ENCODE measurements at places on chromosomes 12 and 14.

DNA sequence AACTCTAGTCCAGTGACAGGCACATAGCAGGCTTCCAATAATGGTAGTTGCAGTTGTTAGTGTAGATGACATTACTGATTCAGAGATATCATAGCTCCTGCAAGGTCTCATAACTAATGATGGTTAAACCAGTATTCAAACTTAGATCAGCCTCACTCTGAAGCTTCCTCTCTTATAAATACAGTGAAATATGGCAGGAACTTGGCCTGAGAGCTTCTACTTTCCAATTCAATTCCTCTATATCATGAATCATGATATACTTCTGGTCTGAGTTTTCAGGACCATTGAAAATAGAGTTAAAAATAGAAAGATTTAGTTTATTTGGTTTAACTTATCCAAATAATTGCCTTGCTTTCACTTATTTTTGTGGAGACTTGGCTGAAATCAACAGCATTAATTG is 167.5 kb upstream of the NOVA1 start:
- DNase-seq: no peak

DNA sequence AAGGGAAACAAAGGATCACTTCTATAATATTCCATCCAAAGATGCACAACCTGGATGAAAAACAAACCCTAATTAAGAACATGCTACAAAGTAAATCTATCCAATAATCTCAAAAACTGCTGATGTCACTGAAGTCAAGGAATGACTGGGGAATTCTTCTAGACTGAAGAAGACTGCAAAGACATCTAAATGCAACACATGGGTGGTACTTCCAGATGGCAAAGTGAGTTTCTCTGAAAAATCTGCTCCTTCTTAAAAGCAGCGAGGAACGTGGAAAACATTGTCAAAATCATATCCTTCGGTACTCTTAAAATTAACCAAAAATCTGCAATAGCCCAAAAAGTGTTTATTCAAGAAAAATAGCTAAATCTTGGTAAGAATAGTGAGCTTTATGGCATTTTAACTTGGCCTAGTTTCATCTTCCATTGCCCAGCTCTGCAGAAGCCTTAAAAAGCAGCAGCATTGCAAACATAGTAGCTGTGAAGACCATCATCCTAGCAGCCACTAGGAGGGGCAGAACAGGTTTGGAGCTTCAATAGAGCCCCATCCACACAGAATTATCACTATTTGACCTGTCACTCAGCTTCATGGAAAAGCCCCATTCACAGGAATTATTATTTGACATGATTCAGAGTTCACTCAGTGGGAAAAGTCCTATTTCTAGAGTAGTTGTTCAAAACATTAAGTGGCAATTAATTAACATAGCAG is 7.4 kb downstream of the CLEC14A start:
- no peak for DNase-seq

DNA sequence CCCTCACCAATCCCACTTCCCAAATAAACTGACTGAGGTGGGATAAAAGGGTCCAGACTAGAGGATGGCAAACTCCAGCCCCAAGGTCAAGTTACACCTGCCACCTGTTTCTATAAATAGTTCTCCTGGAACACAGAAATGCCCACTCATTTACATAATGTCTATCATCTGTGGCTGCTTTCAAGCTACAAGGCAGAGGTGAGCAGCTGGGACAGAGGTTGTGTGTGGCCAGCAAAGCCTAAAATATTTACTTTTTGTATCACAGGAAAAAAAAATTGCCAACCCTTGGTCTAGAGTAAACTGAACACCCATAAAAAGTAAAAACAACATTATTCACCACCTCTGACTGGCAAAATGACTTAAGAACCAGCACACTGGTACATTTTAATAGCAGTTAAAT is 269.4 kb downstream of the RGS6 start:
- no peak for DNase-seq

- DNase-seq: peak; percentile 55
Observed at GRCh38 chr12:12560587-12561370, 1.9 kb downstream of the DUSP16 start.

GRCh38 chr12:124148481-124149273 is 146.2 kb upstream of the RFLNA start:
- no peak for DNase-seq

DNA sequence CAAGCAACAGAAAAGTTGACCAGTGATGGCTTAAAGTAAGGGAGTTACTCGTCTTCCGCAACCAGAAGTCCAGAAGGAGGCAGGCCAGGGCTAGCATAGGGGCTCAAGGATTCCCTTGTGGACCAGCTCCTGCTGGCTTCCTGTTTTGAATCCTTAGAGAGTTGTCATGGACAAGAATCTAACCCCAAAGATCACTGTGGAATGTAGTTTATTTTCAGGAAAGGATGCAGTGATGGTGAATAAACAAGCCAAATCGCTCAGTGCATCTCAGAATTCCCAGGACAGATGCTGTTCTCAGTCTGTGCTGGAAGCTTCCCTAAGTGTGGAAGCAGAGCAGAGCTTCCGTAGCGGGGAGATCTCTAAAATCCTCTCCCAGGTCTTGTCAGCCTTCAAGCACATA is 311.3 kb downstream of the C12orf75 start:
- DNase-seq: no peak

- no peak for DNase-seq
Observed at GRCh38 chr12:3114671-3115070, 37.5 kb downstream of the TSPAN9 start.

DNA sequence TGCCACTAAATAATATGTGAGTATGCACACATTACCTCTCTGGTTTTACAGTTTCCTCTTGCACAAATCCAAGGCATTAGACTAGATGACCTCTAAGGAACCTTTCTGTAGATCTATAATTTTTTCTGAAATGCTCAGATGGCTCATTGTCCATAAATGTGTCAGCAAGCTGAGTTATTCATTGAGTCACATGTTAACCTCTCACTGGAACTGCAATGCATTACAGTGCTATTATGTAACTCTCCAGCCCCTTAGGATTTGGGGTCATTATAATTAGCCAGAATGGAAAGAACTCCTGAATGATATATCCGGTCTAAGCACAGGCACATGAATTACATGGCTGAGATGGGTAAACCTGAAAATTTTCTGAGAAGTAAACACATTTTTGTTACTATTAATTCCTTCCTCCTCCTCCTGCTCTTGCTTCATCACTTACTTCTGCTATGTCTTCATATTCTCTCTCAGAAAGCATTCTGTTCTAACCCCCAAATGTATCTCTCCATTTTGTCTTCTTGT is 20.3 kb upstream of the DRAM1 start:
- DNase-seq: no peak

GRCh38 chr14:80627745-80628144 is 313.8 kb downstream of the CEP128 start:
- DNase-seq: no peak

DNA sequence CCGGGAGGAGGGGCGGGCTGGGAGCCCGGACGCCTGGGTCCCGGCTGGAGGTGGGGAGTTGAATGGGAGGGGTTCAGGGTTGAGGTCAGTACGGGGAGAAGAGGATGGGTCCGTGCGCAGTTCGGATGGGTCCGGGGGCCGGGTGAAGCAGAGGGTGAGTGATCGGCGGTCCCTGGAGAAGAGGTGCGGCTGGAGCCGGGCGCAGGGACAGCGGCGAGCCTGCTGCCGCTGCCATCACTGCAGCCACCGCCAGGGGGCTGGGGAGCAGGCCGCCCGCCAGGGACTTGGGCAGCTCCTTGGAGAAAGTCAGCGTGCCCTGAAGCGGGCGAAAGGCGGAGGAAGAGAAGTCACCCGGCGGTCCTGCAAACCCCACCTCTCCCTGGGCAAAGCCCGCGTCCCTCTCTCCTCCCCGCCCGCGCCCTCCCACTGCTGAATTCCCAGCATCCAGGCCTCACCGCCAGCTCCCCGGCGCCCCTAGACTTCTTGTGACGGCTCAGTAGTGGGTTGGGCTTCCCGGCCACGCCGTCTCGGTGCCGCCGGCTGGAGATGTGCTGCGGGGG is 6.0 kb upstream of the GPR84 start:
- peak; percentile 52 for DNase-seq

DNA sequence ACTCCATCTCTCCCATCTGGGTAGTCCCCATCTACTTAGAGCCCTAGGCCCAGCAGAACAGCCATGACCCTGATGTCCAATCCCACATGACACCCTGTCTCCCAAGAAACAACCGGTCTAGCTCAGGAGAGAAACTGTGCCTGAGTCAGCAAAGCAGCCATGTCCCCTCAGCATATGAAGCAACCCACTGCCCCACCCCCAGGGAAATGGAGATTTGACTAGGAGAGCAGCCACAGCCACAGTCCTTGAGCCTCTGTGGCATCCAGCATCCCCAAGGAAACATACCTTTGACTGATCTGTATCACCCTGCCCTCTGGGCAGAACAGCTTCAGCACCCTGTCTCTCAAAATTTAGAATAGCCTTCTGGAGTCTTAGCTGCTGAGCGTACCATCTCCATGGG is 641.9 kb upstream of the FBXO33 start:
- DNase-seq: no peak

GRCh38 chr12:52333321-52333720 is 12.1 kb upstream of the KRT83 start:
- DNase-seq: no peak

DNA sequence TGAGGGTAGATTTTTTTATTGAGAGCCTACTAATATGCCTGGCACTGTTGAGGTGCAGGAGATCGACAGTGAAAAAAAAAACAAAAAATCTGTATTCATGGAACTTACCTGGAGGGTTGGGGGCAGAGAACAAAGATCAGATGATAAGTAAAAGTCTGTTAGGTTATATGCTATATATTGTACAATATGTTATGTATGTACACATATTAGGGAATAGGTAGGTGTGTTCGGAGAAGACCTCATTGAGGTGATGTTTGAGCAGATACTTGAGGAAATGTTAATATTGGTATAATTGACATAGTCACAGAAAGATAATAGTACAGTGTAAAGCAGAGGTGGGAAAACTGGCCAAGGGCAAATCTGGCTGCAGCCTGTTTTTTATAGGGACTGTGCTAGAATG is 5.6 kb downstream of the ARF6 start:
- no peak for DNase-seq

DNA sequence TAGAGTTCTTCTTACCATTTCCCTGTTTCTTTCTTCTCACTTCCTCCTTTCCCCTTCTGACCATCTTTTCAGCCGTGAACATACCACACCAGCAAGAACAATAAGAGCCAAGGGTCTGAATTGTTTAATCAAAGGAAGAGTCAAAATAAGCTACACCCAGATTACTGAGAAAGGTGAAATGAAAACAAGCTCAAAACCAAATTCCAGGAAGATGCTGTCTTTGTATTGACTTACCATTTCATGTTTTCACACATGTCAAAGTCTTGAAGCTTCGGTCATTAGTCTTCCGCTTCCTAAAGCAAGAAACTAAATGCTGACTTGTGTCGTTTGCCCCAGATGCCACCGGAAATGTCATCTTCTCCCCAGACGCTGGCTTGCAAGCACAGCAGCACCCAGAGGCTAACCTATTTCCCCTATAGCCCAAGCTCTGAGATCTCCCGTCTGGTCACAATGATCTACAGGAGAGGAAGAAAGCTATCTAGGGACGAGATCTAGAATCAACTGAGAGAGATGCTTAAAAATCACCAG is 136.5 kb upstream of the AMIGO2 start:
- DNase-seq: no peak

DNA sequence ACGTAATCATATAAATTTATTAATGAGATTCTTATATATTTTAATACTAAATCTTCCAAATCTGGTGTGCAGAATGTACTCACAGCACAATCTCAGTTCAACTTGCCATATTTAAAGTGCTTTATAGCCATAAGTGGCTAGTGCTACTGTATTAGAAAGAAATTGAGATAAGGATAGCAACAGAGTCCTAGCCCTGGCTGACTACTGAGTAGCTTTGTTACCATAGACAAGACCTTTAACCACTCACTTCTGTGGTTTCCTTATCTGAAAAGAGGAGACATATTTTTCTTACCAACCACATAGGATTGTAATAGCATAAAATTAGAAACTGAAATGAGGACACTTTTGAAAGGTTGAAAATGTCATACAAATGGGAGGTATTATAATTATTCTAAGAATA is 2.0 kb upstream of the CHURC1 start:
- no peak for DNase-seq

DNA sequence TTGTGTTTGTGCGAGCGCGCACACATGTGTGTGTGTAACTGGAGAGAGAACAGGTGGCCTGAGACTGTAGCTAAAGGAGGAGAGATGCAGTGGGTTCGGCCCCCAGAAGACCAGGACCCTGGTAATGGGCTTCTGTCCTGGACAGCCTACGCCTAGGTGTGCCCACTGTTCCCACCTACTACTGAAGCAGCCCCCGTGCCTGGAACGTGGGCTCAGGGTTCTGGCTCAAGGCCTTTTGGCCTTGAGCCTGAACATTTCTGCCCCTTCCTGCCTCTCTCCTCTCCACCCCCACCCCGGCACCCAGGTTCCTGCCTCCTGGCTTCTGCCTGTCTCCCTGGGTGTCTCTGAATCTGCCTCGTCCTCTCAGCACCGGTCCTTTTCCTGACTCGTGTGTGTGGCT is 1.5 kb upstream of the NXPH4 start:
- DNase-seq: no peak

All from SW 1271 (cell line).